NCI-H1417 (cell line): ENCODE measurements at places on chromosomes 5 and 9.

DNA sequence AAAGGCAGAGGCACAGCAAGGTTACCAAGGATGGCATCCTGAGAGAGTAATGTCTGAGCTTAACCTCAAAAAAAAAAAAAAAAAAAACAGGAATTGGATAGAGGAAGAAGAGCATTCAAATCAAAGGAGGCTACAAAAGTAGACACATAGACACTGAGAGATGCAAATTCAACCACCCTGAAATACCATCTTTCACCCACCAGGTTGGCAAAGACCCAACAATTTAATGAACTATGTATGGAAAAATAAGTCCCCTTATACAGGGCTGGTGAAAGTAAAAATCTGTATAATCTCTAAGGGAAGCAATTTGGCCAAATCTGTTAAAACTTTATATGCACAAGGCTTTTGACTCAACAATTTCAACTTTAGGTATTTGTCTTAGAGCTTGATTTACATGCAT is 4.9 kb downstream of the NADK2 start:
- DNase-seq = no peak

DNA sequence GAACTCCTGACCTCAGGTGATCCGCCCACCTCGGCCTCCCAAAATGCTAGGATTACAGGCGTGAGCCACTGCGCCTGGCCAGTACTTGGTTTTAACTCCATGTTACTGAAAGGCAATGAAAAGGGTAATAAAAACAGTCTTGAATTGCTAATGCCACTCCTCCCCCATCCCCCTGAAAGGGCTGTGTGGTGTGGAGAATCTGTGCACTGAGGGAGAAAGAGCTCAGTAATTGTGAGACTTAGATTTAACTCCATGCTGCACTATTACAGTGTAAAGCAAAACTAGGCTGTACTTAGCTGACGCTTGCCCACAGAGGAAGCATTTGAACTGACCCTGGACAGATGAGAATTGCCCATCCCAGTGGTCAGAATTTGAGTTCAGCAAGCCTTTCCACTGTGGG is 1662.4 kb upstream of the ACO1 start:
- DNase-seq = no peak

DNA sequence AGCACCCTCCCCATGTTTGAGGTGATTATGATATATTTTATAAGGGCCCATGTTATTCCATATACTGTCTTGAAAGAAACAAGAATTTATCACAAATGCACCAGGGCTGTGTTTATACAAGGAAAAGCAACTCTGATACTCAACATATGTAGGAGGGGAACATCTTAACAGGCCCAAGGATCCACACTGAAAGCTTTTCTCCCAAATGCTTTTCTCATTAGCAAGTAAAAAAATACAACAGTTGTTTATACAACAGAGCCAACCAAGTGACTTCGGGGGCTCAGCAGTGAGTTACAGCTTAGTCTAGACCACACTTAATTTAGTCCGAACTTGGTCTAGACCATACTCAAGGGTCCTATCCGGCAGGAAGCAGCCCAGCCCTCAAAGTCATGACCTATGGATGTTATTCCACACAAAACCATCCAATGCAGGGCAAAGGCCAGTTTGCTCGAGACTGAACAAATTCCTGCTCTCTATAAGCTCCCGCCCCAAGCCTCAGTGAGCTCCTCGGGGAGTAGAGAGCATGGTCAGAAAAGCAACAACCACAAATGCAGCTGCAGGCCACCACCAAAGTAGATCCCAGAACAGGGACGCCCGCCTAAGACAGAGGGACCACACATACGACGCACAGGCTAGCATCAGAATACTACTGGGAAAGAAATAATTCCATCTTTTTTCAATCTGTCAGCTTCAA is 6.8 kb downstream of the GZMK start:
- DNase-seq = no peak

DNA sequence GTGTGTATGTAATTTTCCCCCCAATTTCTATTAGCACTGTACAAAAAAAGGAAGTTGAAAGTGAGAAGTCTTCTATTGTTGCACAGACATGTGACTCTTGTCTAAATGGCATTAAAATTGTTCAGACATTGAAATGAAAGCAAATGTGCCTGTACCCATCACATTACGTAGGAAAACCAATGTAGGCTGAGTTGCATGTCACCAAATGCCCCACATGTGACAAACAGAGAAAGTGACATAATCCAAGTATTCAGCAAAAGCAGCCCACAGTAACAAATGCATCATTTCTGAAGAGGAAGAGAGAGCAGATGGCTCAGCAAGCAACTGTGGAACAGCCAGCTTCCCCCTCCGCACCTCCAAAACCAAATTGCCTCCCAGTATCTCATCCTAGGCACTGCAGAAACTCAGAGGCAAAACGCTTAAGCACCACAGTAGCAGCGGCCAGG is 161.5 kb upstream of the NR4A3 start:
- DNase-seq = no peak

DNA sequence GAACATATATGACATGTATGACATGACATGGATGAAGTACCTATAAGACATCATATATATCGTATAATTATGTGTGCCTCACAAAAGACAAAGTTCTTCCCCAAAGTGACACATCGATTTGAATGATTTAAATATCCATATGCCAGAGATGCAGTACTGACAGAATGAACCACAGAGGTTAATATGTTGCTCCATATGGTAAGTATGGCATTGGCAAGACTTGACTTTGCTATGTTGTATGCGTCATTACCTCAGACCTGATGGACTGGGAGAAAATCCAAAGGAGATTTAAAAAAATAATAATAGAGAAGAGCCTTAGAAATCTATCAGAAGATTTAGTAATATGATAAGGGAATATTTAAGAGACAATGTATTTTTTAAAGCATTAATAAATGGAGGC is 263.2 kb downstream of the PJA2 start:
- no peak for DNase-seq

- no peak for DNase-seq
Measured at GRCh38 chr5:171678646-171679045, 107.0 kb upstream of the SMIM23 start.

GRCh38 chr9:137247135-137247915 is 3.8 kb upstream of the STPG3 start:
- DNase-seq = no peak

- DNase-seq = no peak
Measured at GRCh38 chr5:65087154-65087553, 318.4 kb downstream of the CWC27 start.

DNA sequence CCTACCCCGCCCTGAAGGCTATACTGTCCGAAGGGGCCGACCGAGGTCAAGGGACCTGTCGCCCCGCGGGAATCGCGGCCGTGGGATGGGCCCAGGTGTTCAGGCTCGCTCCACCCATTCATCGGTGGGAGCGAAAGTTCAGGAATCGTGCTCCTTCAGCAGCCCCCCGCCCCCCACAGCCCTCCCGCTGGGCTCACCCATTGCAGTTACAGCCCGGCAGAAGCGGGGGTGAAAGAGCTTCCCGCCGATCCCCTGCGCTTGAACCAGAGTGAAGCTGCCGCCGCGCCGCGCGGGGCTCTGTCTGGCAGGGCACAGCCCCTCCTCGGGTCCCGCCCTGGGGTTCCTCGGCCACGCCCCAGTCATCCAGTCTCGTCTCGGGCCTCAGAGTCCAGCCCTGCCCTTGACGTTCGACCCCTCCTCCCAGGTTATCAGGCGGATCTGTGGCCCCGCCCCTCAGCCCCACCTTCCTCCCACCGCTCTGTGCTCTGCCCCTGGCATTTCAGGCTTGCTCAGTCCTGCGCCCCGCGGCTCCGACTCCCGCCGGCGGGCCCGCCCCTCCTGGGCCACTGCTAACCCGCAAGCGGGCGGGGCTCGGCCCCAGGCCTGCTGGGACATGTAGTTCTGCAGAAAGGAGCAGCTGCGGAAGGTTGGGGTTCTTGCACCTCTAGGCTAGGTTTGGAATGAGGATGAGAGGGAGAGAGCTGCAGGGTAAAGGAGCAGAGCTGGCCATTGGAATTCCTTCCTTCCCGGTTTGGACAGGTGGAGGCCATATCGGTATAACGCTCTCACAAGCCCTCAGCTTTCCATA is at the start of gene MYORG:
TSS of gene MYORG (minus strand) at position 303 of the 808 bp plus-strand sequence. CDS start 3,955 bp downstream, outside the sequence.
- peak; percentile 95 for DNase-seq
